Osteocyte (in vitro differentiated cells): ENCODE measurements at places on chromosomes 11 and 22. TPM values are rescaled to one million over a fixed set of nuclear protein-coding genes. Genes with fewer than 3 reads are reported as not detected.

ISX gene
- total RNA-seq = not detected in 2 replicates

RFPL1 gene
- total RNA-seq = not detected in 2 replicates

- DNase-seq = no peak
Observed at GRCh38 chr11:497565-498296, 9.3 kb downstream of the RNH1 start.

MS4A1 gene
- not detected in 2 replicates for total RNA-seq

DNA sequence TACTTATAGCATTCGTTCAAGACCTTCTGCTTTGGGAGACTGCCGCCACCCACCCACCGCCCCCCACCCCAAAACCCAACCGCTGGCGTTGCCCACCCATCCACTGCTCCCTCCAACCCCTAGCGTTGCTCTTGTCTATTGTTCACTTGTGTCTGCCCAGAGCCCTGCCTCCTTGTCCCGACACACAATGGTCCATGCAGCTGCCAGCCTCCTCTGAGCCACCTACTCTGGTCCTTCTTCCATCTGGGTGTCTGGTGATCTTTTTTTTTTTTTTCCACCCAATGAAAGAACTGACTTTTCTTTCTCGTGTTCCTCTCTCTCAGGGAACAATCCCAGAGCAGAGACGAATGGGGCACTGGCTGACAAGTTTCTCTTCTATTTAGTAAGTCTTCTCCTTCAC, 256.0 kb upstream of the SESN3 start:
- no peak for DNase-seq

SCGB1A1 gene
- not detected in 2 replicates for total RNA-seq

DNA sequence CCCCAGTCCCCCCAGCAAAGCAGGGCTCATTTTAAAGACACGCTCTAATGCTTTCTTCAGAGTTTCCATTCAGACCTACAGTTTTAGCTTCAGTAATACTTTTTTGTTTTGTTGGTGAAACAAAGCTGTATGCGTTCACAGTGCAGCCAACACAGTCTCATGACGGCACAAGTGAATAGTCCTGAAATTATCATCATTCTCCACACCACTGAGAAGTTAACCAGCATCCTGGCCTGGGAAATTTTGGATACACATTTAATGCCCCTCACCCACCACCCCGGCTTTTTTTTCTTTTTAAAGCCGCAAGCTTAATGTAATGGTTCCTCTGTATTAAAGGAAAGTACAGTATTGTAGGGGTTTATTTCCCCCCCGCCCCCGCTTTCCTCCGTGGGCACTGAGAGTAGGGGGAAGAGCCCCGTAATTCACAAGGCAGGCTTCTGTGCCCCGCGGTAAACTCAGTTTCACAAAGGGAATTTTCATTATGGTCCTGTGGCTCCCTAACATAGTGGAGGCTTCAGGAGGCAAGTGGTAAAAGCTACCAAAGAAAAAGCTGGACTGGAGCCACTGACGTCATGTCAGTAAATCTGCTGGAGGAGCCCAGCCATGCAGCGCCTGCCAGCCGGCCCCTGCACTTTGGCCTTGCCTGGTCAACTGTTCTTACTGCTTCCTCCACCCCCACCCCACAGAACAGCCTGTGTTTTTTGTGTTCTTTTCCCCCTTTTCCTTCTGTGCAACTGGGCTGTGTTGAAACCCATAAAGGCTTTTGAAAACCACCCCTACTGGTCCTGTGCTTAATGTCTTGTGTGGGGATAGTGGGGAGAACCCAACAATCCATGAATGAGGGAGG, 18.2 kb downstream of the TEAD1 start:
- DNase-seq = no peak

DNA sequence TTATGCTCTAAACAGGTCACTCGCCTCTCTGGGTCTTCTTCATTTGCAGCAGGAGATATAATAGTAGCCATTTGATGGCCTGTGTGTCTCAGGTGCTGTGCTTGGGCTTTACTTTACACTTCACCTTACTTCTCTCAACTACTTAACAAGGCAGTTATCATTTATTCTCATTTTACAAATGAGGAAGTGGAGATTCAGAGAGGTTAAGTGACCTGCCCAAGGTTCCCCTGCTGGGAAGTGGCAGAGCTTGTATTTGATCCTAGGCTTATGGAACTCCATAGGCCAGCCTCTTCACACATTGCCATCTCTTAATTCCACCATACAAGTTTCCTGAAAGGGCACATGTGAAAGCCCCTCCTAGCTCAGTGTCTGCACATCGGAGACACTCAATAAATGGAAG, 30.4 kb downstream of the FAM181B start:
- no peak for DNase-seq

EP300 gene
- 74.8 and 83.4 TPM in 2 replicates for total RNA-seq

DNA sequence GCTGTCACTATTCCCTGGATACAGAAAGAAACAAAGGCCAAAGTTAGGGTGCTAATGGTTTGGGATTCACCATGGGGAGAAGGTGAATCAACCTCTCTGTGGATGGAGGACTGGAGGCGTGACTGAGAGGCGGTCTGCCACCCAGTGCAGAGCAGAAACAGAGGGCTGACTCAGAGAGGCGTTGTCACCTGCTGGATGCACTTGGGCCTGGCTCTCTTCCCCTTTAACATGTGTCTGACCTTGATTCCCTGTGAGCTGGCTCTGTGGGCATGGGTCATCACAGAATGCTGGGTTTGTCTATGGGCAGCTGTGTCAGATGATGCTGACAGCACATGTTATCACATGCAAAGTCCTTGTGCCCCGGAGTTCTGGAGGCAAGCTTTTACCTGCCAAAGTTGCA, 75.9 kb downstream of the LDLRAD3 start:
- DNase-seq = no peak

TEX12 gene
- total RNA-seq = 0.78 TPM in 1 of 2 replicates, not detected in the other

PYGM gene
- total RNA-seq = 0.73 and 0.84 TPM in 2 replicates

- DNase-seq = no peak
Observed at GRCh38 chr22:40877488-40877887, 15.6 kb upstream of the DNAJB7 start.

KCNJ4 gene
- total RNA-seq = 0.43 and 0.57 TPM in 2 replicates

GRCh38 chr22:48864748-48865147, 962.9 kb downstream of the BRD1 start:
- DNase-seq = no peak

DNA sequence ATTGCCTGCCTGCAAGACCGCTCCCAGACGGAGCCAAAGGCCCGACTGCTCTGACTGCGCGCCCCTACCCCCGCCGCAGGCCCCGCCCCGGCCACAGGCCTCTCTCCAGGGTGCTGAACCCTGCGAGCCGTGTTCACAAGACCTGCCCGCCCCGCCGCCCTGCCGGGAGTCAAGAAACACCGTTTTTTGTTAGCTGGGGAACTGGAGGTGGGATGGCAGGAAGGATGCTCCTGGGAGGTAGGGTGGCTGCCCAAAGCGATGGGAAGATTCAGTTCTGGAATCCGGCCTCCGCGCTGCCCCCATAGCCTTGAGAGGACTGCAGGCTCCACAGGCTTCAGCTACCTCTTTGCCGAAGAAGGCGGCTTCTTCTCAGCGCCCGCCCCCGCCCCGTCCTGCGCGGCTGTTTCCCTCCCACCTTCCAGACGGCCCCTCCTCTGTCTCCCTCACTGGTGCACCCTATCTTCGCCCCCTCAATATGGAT, 2.7 kb upstream of the PDE2A start:
- peak; percentile 87 for DNase-seq

GRCh38 chr11:44176546-44177213, 81.2 kb downstream of the EXT2 start:
- no peak for DNase-seq

SERPING1 gene
- 19.9 and 21.9 TPM in 2 replicates for total RNA-seq

GRCh38 chr11:126636911-126637794, 281.7 kb downstream of the ST3GAL4 start:
- DNase-seq = no peak

ZNRF3 gene
- 6.4 and 6.7 TPM in 2 replicates for total RNA-seq

GRCh38 chr22:29305836-29306174, 645 bp upstream of the GAS2L1 start:
- DNase-seq = no peak

GRCh38 chr22:45896964-45897538, 79.9 kb downstream of the WNT7B start:
- no peak for DNase-seq

GRCh38 chr11:97537407-97538150, 1147.8 kb downstream of the JRKL start:
- no peak for DNase-seq

GRCh38 chr11:22989371-22989770, 129.1 kb upstream of the CCDC179 start:
- no peak for DNase-seq

GDPD4 gene
- total RNA-seq = not detected in 2 replicates

GRCh38 chr22:27011717-27012116, 354.3 kb downstream of the MIAT start:
- DNase-seq = no peak

DNA sequence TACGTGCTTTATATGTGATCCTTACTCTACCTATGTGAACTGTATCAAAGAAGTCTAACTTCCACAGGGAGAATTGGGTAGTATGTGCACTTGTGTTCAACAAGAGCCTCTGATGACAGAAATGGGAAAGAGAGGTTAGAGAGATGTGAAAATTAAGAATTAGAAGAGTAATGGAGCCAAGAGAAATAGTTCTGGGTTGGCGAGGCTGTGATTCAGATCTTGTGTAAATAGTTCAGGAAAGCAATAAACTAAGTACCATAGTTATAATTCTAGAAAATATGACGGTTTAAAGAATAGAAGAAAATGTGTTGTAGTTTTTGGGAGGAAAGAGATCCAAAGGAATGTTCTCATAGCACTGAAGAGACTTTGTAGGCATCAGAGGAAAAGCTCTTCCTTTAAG, 112.4 kb downstream of the ARHGAP42 start:
- DNase-seq = no peak

GRCh38 chr11:132186699-132187098, 816.3 kb downstream of the NTM start:
- no peak for DNase-seq

DNA sequence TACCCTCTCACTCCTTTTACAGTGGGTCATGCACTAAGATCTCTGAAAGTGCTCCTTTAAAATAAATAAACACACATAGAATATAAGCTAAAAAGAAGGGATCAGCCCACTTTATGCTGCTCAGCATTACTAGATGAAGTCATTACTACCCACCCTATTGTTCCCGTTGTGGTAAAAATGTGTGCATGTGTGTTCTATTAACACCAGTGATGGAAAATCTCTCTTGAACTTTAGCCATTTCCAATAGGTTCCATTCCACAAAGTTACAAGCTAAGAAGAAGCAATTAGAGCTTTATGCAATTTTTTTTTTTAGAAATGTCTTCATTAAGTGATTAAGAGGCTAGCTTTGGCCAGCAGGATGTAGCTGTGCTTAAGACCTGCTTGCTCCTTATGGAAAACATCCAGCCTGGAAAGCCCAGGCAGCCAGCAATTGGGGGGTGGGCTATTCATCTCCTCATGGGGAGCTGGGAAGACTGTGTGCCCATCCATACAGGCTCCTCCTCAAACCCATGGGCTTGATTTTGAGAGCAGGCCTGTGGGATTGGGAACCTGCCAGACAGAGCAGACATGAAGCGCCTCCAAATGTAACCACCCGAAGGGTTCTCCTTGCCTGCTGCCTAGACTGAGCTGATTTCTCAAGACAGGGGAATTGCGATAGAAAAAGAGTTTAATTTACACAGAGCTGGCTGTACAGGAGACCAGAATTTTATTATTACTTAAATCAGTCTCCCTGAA, 92.9 kb upstream of the PARVA start:
- DNase-seq = peak; percentile 40

- DNase-seq = no peak
Observed at GRCh38 chr11:49405743-49406142, 197.3 kb upstream of the FOLH1 start.

GRCh38 chr11:93485983-93486382, 57.2 kb downstream of the SMCO4 start:
- no peak for DNase-seq

ACTN3 gene
- 0.11 TPM in 1 of 2 replicates, not detected in the other for total RNA-seq

DNA sequence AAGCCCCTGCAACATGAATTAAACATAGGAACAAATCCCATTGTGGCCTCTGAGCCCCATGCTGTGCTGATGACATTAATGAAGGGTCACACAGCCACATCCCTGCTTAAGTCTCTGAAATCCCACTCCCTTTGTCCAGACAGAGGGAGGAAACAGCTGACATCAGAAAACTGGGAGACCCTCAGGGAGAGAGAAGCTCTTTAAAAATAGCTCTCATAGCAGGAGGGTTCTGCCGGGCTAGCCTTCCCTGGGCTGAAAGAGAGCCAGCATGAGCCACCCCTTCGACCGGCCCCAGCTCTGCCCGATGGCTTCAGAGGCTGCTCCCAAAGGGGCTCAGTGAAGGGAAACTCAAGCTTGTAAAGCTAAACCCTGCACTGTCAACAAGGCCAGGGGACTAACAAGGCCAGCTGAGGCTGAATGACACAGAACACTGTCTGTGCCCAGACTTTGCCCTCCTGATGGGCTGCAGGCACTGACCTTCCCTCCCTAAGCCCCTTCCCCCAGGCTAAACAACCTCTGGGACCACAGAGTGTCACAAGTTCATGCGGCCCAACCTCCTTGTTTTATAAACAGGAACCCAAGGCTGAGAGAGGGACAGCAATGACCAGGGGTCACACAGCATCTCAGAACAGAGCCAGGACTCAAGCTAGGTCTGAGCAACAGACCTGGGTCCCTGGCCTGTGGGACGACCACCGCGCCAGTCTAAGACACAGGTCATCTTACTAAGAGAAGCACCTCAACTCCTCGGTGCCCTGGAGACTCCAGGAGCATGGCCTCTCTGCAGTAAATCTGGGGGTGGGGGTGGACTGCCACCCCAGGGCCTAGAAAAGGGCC, 163.8 kb downstream of the CHST1 start:
- DNase-seq = no peak

KDM4E gene
- total RNA-seq = not detected in 2 replicates

DNA sequence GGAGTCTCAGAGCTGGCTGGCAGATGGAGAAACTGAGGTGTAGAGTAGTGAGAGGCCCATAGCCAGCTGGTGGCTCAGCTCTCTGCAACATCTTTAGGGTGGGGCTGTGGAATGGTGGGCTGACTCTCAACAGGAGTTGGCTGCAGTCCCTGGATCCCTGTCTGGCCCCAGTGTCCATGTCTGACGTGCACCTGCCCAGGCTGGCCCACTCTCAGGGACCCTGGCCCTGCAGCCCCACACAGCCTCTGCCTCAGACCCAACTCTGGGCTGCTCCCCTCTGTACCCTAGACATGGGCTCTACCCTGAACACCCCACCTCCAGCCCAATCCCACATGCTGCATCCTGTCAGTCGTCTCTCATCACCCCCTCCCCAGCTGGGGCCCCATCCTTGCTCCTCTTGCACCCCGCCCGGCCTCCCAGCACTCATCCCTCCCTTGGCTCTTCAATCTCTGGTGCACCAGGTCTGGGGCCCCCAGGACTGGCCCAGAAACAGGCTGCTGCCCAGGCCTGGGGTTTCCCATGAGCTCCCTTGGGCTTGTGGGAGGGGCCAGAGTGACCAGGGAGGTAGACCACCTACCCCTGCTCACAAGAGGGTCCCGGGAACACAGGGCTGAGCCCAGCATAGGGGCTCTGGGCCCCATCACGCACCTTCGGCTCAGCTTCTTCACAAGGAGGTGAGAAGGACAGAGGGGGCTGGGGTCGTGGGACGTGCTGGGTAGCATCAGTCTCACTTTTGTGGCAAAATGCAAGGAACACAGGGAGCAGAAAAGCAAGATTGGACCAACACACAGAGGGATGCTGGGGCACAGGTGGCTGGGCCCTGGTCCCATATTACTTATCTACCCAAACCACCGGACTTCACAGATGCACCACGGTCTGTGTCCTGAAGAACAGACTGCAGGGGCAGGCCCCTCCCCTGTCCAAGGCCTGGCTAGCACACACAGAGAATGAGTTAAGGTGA, 31.5 kb downstream of the ARVCF start:
- no peak for DNase-seq

UPK3A gene
- not detected in 2 replicates for total RNA-seq
